M059J (cell line): ENCODE measurements at places on chromosomes 4 and X.

- DNase-seq, result no peak
Observed at GRCh38 chr4:26281881-26282280, 38.9 kb upstream of the RBPJ start.

DNA sequence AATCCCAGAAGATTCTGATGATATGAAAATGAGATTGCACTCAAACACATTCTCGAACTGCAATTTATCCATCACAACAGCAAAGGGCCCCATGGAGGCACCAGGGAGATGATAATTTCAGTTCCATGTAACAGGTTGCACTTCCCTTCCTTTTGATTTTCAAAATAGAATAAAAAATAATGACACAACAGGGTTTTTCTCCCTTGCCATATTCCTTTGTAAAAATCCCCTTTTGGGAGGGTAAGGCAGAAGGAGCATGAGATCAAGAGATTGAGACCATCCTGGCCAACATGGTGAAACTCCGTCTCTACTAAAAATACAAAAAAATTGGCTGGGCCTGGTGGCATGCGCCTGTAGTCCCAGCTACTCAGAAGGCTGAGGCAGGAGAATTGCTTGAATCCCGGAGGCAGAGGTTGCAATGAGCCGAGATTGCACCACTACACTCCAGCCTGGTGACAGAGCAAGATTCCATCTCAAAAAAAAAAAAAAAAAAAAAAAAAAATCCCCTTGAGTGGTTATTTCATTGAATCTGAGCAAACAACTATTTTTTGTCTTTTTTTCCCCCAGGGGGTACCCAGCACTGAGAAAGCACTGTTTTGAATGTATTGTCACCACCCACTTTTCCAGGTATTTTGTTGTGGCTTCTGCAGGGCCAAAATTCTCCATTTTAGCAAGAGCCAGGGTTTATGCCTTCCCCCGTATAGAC, 26.7 kb downstream of the TBC1D9 start:
- DNase-seq, result no peak

GRCh38 chrX:97096385-97096784, 212.7 kb downstream of the RPA4 start:
- no peak for DNase-seq

DNA sequence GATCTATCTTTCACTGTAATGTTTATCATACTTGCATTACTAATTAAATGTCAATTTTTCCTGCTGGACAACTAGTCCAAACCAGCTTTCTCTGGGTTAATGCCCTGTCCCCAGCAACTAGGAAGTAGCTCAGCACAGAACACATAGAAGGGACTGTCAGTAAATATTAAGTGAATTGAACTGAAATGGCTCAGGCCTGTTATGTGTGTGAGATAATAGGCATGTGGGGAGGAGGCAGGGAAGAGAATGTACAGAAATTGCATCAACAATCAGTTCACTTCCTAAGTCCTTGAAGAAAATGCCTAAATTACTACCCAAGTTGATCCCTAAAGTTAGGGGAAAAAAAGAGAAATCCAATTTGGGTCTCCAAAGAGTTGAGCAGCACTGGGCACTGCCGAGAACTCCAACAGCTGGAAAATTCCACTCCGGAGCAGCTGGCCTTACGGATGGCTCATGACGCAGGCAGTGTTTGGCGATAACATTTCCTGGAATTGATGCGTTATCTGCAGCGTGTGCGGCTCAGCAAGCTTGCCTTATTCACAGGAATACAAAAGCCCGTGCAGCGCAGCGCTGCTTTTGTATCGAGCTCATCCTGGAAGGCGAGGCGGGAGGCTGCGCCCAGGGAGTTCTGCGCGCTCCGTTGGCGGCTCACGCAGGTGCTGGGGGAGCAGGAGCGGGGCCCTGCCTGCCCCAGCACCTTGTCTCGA, 297.3 kb upstream of the LCORL start:
- DNase-seq, result peak; percentile 1

GRCh38 chrX:100319716-100320115, 90.4 kb downstream of the PCDH19 start:
- DNase-seq, result no peak

- no peak for DNase-seq
Observed at GRCh38 chrX:53135581-53135980, 41.6 kb downstream of the KANTR start.

- DNase-seq, result no peak
Observed at GRCh38 chr4:82090717-82091116, 283.1 kb downstream of the HNRNPD start.

GRCh38 chrX:151697522-151697921, 2.3 kb downstream of the PRRG3 start:
- DNase-seq, result peak; percentile 37

DNA sequence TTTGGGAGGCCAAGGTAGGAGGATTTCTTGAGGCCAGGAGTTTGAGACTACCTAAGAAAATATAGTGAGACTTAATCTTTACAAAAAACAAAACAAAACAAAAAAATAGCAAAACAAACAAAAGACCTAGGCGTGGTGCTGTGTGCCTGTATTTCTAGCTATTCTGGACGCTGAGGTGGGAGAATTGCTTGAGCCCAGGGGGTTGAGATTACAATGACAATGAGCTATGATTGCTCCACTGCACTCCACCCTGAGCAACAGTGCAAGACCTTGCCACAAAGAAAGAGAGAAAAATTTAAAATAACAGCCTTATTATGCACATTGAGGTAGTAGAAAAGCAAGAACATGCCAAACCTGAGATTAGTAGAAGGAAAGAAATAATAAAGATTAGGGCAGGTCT, 657.7 kb downstream of the PDHA2 start:
- DNase-seq, result no peak

DNA sequence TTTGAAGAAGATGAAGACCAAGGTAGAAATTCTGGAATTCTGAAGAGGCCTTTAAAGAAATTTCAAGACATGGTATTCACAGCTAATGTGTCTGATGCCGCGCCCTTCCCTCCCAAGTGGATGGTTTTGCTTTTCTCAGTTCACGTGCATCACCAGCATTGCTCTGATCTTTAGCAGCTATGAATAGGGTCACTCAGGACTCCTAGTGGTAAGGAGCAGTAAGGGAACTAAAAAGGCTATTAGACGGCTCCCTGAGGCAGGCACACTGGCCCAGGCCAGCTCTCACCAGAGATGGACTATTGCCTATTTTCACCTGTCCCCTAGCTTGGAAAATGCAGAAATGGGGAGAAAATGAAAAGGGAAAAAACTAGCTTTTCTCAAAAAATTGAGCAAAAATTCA, 447.5 kb upstream of the RASGEF1B start:
- peak; percentile 1 for DNase-seq

DNA sequence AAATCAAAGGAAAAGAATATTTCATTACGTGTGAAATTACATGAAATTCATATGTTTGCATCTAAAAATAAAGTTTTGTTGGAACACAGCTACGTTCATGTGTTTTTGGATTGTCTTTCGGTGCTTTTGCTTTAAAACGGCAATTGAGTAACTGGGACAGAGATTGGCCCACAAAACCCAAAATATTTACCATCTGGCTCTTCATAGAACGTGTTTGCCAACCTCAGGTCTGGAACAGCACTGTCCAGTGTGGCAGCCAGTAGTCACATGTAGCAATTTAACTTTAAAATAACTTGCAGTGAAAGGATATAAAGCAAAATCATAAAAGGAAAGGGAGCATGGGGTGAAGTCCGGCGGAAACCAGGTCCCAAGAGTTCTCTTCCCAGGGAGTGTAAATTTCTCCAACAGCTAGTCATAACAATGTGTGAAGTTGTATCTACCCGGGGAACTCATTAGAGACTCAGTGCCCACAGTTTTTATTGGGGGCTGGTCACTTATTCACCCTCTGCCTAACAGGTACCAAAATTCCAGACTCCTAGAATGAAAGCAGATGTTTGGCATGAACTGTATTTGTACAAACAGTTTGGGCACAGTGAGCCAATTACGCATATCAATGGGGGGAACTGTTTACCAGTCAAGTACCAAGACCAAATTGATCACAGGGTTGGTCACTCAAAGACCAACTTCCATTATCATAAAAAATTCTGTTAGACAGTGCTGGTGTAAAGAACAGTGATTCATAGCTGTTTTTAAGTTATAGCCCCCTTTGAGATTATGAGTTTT, 10.3 kb downstream of the OCIAD1 start:
- DNase-seq, result no peak

DNA sequence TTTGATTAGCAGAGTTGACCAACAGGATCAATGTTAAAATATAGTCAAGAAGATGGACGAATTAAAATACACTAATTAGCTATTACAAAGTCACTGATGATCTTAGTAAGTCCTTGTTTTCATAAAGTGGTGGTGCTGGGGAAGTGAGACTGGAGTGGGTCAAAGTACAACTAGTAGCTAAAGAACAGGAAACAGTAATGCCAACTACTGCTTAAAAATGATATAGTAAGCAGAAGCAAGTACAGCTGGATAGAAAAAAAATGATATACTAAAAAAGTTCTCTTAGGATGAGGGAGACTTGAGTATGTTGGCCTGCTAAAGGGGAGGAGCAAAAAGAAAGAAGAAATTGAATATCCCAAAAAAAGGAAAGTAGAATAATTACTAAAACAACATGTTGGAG, 580.8 kb upstream of the FTHL17 start:
- DNase-seq, result no peak

DNA sequence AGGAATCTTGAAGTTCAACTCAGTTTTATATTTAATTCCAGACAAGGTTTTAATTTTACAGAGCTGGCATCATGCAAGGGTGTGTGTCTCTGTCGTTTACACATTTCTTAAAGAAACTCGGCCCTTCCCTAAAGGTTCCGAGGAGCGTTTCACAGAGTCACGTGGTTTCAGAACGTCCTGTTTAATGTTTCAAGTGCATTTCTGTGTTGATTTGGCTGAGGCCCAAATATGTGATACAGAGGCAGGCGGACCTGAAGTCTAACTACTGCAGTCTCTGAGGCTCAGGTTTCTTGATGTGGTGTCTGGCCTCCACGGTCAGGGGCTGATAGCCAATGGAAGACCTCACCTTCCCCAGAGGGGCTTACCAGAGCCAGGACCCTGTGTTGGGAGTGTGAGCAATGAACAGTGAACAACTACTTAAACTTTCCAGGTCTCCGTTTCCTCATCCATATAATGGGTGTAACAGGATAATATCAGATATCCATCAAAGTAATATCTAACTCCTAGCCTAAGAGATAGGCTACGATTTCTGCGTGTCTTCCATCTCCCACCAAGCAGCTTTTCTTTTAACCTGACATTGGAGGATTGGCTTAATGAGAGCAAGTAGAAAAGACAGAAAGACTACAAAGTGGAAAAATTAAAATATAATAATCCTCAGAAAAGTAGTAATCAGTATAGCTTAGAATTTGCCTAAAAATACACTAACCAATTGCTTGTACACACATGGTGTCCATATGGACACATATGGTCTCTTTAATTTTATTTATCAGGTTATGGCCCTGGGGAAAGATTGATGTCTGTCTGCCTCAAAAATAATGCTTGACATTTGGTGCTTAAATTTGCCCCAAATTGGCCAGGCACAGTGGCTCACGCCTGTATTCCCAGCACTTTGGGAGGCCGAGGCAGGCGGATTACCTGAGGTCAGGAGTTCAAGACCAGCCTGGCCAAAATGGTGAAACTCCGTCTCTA, 50.0 kb upstream of the TRIM2 start:
- peak; percentile 63 for DNase-seq

GRCh38 chr4:119002476-119002875, 113.8 kb downstream of the SYNPO2 start:
- no peak for DNase-seq

- DNase-seq, result no peak
Observed at GRCh38 chr4:8585721-8586212, 5.6 kb downstream of the GPR78 start.

- DNase-seq, result peak; percentile 86
Observed at GRCh38 chr4:83082777-83083176, 31.8 kb downstream of the PLAC8 start.

- DNase-seq, result peak; percentile 40
Observed at GRCh38 chr4:123250843-123251242, 145.8 kb upstream of the SPRY1 start.

DNA sequence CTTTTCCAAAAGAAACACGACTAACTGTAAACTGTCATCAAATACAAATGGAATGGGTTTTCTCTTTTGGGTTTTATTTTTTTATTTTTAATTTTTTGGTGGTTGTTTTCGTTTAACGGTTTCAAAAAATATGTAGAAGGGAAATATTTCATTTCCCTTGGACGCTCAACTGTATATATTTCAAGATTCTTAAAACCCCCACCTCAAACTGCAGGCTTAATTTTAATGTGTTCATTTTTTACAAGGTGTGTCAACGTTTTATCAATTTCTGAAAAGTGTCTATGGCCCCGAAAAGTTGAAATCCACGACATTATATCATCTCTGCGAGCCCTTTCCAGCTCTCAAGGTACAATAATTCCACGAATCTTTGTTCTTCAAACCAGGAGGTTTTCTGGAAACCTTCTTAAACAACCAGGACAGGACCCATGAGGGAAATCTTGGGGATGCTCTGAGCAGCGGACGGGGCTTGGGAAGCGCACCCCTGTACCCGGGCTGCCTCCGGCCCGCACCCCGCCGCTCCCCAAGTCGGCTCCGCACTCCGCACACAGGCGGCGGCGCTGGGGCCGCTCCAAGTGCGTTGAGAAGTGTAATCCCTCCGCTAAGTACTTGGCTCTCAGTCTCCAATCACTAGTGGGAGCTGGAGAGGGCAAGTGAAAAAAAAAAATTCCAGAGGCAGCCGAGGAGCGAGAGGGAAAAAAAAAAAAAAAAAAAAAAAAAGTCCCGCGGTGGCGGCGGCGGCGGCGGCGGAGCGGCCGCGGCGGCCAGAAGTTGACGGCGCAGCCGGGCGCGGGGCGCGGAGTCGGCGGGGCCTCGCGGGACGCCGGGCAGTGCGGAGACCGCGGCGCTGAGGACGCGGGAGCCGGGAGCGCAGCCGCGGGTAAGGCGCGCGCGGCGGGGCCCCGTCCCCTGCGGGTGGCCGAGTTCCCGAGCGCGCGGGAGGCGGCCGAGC, at the start of gene BMPR1B:
BMPR1B (plus strand) TSS at position 764 of the 949 bp plus-strand sequence. CDS start 346,470 bp downstream, outside the sequence.
- peak; percentile 12 for DNase-seq

GRCh38 chrX:42678133-42678532, 99.8 kb downstream of the PPP1R2C start:
- DNase-seq, result peak; percentile 66

- DNase-seq, result no peak
Observed at GRCh38 chr4:2077537-2078460, 18.7 kb downstream of the NAT8L start.

DNA sequence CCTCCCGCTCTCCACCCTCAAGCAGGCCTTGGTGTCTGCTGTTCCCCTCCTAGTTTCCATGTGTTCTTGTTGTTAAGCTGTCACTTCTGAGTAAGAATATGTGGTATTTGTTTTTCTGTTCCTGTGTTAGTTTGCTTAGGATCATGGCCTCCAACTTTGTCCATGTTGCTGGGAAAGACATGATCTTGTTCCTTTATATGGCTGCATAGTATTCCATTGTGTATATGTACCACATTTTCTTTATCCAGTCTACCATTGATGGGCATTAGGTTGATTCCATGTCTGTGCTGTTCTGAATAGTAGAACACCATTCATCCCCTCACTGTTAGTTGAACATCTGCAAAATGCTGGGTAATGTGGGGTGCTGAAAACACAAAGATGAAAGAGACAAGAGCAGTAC, 222.9 kb downstream of the PALLD start:
- DNase-seq, result no peak

DNA sequence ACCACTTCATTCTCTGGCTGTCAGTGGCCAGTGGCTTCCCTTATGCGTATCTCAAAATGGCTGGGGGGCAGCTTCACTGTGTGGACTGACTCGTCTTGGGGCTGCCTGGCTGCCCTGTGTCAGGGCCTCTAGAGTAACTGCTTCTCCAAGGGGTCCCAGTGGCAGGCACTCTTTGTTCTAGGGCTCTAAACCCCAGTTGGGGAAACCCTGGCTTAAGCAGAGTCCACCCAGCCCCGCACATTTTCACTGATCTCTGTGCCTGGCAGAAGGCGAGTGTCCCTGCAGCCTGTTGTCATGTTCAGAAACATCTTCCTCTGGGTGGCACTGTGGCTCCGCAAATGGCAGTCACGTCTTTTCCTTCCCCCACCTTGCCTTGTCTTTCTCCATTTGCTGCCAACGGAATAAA, 59.7 kb downstream of the NBDY start:
- no peak for DNase-seq
